Stimulated activated CD4-positive, alpha-beta T cell treated with anti-CD3 and anti-CD28 coated beads, Interleukin-1b, Interleukin-23, amount 100 ng/mL, for 1 hour (primary cell): ENCODE measurements at places on chromosomes 11 and 22.

- DNase-seq = no peak
Measured at GRCh38 chr11:32960553-32961164, 55.0 kb upstream of the DEPDC7 start.

DNA sequence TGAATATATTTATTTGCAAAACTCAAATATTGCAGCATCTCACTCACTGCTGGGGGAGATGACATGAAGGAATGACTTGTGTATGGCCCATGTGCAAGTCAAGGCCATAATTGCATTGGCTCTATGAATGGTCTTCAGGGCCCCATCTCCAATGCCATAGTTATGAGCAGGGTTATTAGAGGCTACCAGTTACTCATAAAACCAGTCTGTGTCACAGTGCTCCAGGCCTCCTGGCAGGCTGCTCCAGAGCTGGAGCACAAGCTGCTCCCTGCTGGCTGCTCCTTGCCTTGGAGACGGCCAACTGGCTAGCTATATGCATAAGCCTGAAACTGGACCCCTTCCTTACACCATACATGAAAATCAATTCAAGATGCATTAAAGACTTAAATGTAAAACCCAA, 145.7 kb downstream of the TRPC6 start:
- no peak for DNase-seq

GRCh38 chr11:103051981-103052380, 40.0 kb downstream of the DCUN1D5 start:
- DNase-seq = no peak

GRCh38 chr11:76158394-76159302, 47.7 kb downstream of the WNT11 start:
- DNase-seq = no peak

DNA sequence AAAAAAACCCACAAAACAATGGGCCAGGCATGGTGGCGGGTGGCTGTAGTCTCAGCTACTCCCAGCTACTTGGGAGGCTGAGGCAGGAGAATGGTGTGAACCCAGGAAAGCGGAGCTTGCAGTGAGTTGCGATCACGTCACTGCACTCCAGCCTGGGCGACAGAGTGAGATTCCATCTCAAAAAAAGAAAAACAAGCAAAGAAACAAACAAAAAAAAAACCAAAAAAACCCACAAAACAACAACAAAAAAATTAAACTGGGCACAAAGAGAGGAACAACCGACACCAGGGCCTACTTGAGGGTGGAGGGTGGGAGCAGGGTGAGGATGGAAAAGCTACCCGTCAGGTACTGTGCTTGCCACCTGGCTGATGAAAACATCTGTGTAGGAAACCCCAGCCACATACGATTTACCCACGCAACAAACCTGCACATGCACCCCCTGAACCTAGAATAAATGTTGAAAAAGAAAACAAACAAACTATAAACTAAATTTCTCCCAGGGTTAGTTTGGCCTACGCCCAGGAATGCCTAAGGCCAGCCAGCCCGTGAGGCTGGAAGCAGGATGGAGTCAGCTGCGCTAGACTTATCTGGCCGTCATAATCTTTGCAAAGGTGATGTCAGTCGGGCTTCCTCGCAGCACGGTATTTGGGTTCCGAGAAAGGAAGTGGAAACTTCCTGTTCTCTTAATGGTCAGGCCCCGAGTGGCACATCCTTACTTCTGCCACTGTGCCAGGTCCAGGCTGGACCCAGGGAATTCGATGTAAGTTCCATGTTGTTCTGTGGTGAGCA, 21.9 kb upstream of the CYB5R3 start:
- DNase-seq = no peak

DNA sequence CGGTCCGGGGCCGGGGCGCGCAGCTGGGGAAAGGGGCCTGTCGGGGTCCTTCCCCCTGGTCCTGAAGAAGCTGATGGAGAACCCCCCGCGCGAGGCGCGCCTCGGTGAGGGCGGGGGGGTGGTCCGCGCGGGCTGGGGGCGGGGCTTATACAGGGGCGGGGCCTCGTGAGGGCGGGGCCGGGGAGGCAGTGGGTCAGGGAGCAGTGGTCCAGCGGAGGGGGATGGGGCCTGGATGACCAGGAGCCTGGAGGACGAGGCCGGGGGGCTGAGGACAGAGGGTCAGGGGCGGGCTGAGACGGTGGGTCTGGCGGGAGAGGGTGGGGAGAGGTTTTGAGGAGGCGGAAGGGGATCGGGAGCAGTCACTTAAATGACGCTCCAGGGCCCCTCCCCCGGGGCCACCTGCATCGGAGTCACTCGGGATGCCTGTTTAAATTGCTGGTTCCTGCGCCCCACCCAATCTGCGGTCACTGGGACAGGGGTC, 396 bp downstream of the TEF start:
- DNase-seq = peak; percentile 20

DNA sequence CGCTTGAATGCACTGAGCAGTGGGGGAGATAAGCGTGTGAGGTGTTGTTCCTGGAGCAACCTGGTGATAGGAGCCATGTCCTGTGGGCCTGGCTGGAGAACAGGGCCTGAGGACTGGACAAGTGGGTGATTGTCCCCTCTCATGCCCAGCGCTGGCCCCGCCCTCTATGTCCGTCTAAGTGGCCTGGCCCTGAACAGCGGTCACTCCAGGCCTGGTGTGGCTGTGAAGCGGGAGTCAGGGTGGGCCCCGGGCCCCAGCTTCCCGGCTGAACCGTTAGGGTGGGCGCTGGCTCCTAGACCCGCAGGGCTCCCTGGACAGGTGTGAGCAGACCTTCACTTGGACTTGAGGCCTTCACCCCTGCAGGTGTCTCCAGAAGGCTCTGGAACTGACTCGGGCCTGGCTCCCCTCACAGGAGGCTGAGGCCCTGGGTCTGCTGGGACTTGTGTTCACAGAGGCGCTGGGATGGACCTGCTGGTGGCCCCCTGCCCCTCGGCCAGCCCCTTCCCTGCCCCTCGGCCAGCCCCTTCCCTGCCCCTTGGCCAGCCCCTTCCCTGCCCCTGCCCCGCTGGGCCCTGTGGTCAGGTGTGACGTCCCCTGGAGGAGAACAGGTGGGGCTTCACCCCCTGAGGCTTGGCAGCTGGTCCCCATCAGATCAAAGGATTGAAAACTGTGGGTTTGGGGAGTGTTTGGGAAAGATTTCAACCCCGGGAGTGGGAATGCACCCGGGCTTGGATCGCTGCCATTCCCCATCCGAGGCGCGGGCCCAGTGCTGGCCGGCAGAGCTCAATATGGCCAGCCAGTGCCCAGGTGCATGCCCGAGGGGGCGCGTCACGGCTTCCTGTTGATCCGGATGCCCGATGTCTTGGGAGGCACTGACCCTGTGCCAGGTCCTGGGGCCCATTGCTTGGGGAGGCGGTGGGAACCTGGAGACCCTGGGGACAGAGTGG, 3.2 kb upstream of the MUC6 start:
- no peak for DNase-seq

- DNase-seq = no peak
Measured at GRCh38 chr11:61935861-61936260, 14.3 kb upstream of the BEST1 start.

DNA sequence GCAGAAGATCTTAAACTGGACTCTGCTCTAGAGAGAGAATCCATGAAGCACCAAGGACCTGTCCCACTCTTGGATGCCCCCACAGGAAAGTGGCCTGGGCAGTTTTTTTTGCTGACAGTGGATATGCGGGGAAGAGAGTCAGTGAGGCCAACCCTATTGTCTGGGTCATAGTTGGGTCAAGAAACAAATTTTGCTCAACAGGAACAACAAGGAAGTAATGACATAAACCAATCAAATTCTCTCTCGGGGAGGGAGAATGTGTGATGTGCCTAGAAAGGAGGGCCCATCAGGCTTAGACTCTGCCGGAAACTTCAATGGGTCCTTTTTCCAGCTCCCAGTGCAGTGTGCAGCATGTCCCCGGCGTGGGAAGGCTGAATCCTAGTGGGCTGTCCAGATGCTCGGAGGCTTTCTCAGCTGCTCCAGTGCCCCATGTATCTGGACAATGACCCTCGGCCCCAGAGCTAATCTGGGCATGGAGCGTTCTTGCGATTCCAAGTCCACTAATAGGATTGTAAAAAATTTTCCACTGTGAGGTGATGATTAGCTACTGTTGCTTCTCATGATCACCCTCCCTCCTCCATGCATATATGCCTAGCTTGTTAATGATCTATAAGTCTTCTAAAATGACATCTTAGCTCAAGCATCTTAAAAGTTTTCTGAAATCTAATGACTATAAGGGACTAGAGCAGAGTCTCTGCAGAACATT, 101.0 kb downstream of the SNX19 start:
- no peak for DNase-seq

GRCh38 chr11:28566339-28567089, 458.3 kb downstream of the METTL15 start:
- no peak for DNase-seq

- DNase-seq = no peak
Measured at GRCh38 chr11:126421271-126421671, 65.8 kb downstream of the ST3GAL4 start.

DNA sequence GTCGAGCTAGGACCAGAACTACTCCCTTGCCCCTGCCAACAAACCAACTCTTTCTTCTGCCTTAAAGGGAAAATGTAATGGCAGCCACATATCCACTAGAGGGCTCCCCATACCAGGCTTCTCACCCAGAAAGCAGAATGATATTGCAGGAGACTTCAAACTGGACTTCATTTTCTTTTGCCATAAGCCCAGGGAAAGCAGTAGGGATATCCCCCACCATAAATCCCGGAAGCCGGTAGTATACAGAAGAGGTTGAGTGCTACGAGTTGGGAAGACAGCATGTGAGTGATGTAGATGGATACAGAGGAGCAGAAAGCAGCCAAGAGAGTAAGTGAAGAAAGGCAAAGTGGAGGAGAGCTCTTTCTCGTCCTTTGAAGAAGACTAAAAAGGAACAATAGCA, 12.1 kb downstream of the PLAAT5 start:
- peak; percentile 19 for DNase-seq

GRCh38 chr11:123493349-123494063, 63.4 kb downstream of the GRAMD1B start:
- DNase-seq = no peak

- DNase-seq = peak; percentile 76
Measured at GRCh38 chr11:69101115-69101791, 52.5 kb downstream of the TPCN2 start.

- no peak for DNase-seq
Measured at GRCh38 chr11:94639901-94640721, 72.9 kb downstream of the PIWIL4 start.

DNA sequence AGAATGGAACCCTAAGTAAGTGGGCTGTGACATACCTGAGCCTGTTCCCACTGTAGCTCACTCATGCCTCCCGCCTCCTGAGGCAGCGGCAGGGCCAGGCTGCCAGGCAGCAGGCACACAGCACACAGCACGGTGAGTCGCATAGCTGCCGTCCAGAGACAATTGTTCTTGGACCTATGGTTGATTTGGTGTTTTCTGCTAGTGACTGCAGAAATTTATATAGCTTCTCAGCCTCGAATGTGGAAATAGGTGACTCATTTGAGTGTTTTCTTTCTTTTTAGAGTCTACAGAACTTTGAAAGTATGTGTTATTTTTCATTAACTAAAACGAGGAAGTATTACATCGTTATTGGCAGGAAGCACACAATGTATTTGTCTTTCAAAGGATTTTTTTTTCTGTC, at the start of gene MMP7:
TSS of gene MMP7 (minus strand) at position 190 of the 400 bp plus-strand sequence. CDS start at position 143, 47 bp downstream.
- DNase-seq = no peak

DNA sequence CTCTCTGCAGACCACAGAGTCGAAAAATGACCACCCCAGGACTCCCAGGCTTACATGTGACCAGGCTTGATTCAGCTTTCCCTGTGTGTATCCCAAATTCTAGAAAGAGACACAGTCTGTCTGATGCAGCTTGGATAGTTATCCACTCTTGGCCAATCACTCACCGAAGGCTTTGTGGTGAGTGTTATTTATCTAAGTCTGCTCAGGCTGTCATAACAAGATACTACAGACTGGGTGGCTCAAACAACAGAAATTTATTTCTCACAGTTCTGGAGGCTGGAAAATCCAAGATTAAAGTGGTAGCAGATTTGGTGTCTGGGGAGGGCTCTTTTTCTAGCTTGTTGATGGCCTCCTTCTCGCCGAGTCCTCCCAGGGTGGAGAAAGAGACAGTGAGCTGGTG, 63.2 kb downstream of the ZBTB16 start:
- DNase-seq = no peak

- no peak for DNase-seq
Measured at GRCh38 chr11:60845338-60845737, 3.4 kb downstream of the CCDC86 start.

GRCh38 chr11:84480131-84480530, 1147.0 kb downstream of the DLG2 start:
- DNase-seq = no peak

GRCh38 chr11:6638429-6638828, 17.2 kb downstream of the DCHS1 start:
- DNase-seq = no peak

- no peak for DNase-seq
Measured at GRCh38 chr22:35915477-35916013, 113.1 kb downstream of the RBFOX2 start.
